ENCODE measurements at places on chromosomes 6 and 20.

GRCh38 chr6:35096129-35096862, 44.8 kb downstream of the TCP11 start:
- DNase-seq: no peak

- no peak for DNase-seq
Observed at GRCh38 chr20:63898882-63899558, 4.1 kb downstream of the DNAJC5 start.

DNA sequence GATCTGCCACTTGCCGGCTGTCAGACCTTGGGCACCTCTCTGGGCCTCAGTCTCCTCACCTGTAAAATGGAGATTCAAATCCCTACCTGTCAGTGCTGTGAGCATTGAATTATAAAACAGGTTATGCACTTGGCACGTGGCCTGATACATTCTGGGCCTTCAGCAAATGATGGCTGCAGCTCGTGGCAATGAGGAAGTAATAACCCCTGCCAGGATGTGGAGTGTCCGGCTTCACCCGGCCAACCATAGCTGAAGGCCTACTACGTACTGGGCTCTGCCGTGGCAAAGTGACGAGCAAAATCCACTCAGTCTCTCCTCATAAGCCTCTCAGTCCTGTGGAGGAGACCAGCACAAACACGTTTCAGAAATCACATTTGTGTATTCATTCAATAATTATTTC, 10.9 kb upstream of the VSTM2L start:
- DNase-seq: no peak

DNA sequence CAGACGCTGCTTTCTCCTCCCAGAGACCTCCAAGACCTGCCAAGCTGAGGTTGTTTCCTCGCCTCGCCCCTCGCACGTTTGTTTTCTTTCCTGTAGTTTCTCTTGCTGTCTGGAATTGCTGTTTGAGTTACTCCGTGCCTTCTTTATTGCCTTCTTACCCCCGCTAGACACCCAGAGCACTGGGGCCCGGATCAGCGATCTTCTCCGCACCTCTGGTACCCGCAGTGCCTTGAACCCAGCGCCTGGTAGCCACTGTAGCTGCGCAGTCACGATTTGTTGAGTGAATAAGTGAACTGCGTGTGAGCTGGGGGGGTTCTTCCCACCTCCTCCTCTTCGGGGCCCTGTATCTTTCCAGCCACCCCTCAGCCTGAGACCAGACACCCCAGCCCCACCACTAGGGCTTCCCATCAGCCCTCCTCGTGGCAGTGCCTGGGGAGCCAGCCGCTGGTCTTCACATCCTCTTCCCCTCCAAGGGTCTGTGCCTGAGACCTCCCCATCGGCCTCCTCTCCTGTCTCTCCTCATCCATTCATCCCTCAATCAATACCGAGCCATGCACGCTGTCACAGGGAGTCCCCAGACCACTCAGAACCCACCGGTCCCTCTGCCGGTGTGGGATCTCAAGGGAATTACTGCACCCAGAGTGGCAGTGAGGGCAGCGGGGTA, 849 bp upstream of the BMP7 start:
- no peak for DNase-seq

DNA sequence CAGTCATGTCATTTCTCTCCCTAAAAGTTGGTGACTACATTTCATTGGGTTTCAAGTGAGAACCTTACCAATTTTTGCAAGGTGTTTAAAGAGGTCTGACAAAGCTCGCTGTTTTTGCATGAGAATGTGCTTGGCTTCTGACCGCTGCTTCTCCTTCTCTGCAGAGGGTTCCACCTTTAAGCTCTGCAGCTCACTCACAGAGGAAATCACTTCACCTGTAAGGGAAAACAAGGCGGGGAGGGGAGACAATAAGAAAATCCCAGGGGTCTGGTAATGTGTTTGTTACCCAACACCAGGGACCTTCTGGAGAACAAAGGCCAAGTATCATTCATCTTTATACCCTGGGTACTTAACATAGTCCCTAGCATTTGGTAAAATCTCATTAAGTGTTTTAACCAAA, 40.0 kb upstream of the LYRM2 start:
- no peak for DNase-seq

- DNase-seq: no peak
Observed at GRCh38 chr20:10715035-10715434, 41.2 kb upstream of the JAG1 start.

DNA sequence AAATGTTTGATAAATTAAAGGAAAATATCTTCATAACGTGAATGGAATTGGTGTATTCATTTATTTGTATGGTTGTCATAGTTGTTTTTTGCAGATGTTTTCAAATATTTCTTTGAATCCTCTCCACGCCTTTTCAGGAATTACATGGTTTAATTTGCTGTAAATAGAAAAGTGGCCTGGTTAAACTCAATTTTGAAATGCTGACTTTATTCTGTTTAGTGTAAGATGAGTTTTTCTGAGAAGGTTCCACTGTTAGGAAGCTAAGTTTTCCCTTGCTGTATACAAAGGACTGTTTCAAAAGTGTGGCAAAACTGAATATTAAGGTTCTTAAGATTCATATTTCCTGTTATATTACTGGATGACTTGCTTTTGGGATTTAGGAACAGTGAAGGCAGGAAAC, 503 bp upstream of the ZC2HC1B start:
- DNase-seq: no peak

DNA sequence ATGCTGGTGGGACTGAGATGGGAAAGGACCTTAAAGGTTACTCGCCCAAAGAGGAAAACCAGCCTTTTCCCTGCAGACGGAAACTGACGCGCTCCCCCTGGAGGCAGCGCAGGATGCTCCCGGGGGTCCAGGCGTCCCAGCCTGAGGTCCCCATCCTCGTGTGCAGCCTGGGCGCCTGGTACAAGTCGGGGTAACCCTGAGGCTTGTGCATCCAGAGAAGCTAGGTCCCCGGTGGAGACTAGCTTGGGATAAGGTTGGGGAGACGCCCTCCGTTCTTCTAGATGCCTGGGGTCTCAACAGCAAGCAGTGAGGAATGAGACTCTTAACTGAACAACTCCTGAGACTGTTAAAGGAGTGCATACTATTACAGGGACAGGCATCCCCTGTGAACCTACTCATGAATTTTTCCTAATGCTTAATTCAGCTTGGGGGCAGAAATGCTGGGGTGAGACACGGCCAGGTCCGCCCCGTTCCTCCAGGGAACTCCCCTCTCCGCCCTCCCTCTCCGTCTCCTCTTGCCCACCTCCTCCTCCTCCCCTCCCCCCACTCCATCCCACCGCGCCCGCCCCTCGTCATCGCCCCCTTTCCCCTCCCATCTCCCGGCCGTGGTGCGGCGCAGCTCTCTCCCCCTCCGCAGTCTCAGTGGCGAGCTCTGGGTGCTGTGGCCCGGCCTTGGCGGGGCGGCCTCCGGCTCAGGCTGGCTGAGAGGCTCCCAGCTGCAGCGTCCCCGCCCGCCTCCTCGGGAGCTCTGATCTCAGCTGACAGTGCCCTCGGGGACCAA, at the start of gene PRSS35:
PRSS35 (plus strand) TSS at position 634 of the 781 bp plus-strand sequence. CDS start 10,908 bp downstream, outside the sequence.
- no peak for DNase-seq

GRCh38 chr6:31971279-31971992, 502 bp downstream of the DXO start:
- DNase-seq: no peak

- no peak for DNase-seq
Observed at GRCh38 chr6:36128073-36128472, 2.2 kb upstream of the MAPK13 start.

DNA sequence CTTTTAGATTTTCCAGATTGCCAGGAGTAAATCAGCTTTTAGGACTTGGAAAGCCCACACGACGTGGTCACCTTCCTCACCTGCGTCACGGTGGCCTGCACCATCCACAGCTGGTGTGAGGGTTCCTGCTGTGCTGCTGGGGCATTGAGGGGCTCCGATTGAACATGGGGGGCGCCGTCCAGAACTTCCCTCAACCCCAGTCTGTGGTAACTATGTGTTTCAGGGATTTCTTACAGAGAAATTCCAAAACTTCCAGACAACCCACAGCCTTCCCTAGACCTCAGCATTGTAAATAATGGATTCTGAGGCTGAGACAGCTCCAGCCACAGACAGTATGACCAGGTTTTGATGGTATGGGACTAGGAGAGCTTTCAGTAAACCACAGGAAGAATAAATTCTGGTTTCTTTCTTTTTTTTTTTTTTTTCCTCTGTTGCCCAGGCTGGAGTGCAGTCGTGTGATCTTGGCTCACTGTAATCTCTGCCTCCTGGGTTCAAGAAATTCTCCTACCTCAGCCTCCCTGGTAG, 46.7 kb upstream of the IRF4 start:
- no peak for DNase-seq

DNA sequence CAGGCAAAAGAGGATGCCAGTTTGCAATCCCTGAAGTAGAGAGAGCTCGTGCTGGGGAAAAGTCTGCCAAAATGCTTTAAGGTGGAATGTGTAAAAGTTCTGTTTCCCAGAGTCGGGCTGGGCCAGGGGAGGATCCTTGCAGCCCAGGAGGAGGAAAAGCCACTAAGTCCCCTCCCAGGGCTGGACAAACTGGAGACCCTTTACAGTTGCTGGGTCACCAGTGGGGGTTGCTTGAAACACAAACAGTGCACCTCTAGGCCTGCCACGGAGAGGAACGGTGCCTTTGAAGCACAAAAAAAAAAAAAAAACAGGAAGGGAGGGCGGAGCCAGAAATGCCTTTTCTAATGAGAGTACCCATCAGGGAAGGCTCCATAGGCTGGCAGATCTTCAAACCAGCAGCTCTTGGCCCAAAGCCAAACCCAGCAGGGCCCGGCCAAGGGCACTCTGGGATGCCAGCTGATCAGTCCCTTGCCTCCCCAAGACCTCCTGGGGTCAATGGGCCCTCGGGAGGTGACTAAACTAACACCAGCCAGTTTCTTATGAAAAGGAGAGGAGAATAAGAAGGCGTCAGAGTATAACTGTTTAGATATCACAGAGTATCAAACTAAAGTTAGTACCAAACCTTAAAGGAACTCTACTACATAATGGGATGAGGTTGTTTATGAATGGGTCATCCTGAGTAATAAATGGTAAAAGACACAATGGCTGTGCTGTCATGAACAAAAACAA, 23.7 kb downstream of the HLA-A start:
- peak; percentile 33 for DNase-seq

DNA sequence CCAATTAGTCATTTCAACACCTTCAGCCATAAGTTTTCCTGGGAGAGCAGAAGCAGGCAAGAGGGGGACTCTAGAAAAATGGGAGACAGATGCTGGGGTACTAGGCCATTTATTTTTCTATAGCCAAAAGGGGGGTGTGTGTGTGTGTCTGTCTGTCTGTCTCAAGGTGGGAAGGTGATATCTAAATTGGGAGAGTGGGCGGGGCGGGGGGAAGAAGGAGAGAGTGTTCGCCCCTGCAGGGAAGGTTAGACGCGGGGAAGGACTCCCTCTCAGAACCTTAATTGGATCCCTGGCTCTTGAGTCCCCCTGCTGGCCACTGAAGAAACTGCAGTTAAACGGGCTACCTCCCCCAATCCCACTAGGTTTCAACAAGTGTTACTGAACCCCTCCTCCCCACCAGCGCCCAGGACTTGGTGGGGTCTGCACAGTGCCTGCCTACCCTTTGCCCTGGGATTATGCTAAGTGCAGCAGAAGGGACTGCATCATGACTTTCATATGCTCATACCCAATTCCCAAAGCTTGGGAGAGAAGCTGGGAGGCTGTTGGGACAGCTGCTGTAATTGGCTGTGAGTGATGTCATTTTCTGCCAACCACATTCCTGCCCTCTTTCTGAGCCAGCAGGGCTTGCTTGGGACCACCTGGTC, 45.8 kb downstream of the FOXP4 start:
- peak; percentile 71 for DNase-seq

GRCh38 chr6:31128093-31128676, 7.9 kb upstream of the CDSN start:
- peak; percentile 47 for DNase-seq

DNA sequence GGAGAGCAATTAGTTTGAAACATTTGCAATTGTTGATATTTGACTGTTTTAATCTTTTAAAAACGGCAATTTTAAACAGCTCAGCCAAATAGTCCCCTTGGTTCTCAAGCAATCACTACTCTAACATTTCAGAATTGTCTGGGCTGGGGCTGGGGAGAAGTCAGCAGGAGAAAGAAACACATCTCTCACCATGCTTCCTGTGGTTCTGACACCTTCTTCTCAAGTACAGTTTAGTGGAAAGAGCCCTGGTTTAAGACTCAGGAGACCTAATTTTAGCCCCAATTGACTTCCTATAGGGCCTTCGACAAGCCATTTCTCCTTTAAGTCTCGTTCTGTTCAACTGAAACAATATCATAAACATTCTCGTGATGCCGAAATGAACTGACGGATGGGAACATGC, 168.4 kb upstream of the CDYL start:
- DNase-seq: no peak

DNA sequence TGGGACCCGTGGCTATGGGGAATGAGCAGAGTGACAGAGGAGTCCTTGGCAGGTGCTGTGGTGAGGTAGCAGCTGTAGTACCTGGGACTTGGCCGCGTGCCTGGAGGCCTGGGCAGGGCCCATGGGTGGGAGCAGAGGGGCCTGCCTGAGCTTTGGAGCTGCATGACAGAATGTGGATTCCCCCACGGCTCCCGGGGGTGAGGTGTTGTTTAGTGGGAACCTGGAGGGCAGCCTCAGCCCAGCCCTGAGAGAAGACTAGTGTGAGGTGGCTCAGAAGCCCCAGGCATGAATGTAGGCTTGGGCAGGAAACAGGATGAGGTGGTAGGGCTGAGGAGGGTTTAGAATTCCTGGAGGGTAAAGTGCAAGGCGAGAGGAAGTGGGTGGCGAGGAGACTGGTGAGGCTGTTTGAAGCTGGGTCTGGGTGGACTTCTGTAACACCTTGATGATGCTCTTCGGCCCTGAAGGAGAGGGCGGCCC, 86.5 kb upstream of the SCP2D1 start:
- DNase-seq: no peak

DNA sequence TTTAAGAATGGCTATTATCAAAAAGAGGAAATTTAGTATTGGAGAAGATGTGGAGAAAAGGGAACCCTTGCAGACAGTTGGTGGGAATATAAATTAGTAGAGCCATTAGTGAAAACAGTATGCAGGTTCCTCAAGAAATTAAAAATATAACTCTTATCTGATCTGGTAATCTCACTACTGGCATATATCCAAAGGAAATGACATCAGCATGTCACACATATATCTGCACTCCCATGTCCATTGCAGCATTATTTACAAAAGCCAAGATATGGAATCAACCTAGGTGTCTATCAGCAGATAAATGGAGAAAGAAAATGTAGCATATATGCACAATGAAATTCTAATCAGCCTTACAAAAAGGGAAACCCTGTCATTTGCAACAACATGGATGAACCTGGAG, 2.6 kb downstream of the SIRPG start:
- DNase-seq: no peak

GRCh38 chr6:134882426-134883038, 67.4 kb downstream of the ALDH8A1 start:
- DNase-seq: no peak

DNA sequence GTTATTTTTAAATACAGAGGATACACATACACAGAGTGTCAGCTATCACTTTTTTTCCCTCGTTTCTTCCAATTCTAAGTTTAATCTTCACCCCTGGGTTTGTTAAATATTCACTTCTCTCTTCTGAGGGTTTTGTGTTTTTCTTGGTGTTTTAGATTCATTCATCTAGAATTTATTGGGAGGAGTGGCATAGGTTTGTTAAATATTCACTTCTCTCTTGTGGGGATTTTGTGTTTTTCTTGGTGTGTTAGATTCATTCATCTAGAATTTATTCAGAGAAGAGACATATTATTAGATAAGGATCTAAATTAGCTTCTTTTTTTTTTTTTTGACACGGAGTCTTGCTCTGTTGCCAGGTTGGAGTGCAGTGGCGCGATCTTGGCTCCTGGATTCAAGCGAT, 3.9 kb downstream of the GTF2H5 start:
- no peak for DNase-seq

All from activated CD4-positive, alpha-beta T cell treated with anti-CD3 and anti-CD28 coated beads for 1 hour (primary cell).